ENCODE measurements at places on chromosomes 16 and 17.

GRCh38 chr17:9805769-9806168, 14.4 kb upstream of the DHRS7C start:
- DNase-seq = no peak

GRCh38 chr17:32174889-32175288, 32.6 kb downstream of the RHOT1 start:
- no peak for DNase-seq

DNA sequence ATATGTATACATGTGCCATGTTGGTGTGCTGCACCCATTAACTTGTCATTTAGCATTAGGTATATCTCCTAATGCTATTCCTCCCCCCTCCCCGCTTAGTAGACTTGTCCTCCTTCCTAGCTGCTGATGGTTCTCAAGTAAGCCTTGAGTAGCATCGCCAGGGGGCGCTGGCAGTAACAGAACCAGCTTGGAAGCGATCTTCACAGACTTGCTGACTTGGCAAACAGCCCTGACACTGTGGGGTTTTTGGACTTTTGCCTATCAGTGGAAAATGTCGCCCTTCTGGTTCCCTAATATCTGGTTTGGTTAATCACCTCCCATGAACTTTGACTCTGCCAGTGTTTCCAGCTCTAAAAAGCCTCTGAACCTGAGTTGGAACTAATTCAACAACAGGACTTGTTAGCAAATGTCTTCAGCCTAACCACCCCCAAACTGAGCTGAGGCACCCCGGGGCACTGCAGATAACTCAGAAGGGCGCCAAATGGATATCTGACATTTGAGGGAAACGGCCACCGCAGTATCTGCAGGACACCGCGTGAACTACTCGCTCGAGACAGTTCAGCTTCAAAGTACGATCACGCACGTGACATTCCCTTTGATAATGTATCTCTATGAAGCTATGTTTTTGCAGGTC, 15.4 kb upstream of the SPATA32 start:
- DNase-seq = peak; percentile 90

- no peak for DNase-seq
These were observed 8.3 kb upstream of the PSMD3 start for GRCh38 chr17:39972271-39972670.

DNA sequence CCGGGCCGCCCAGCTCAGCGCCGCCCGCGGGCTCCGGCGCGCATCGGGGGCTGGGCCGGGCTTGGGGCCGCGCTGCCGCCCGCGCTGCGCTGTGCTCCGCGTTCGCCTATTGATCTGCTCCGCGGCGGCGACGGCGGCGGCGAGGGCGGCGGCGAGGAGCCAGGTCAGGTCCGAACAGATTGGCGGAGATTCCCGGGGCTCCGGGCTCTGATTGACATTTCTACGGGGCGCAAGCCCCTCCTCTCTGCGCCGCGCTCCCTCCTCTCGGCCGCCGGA, 559 bp downstream of the IRX3 start:
- DNase-seq = no peak

- no peak for DNase-seq
These were observed 79.7 kb downstream of the KSR1 start for GRCh38 chr17:27535975-27536374.

DNA sequence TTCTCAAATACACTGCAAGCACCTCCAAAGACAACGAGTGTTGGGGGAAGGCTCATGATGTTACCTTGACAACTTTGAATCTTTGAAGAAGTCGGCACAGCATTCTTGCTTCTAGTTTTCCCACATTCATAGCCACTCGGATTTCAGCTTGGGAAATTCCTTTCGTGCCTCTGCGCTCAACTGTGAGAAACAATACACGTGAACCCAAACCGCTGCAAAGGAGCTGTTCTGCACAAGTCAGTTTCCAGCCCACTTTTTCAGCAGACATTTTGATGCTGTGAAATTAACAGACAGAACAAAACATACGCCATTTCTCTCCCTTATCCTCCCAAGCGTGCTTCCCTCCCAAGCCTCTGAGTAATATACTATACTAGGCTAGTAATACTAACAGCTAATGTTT, 41.2 kb downstream of the GTF3C1 start:
- DNase-seq = no peak

GRCh38 chr17:6660805-6661463, 9.4 kb downstream of the C17orf100 start:
- no peak for DNase-seq

DNA sequence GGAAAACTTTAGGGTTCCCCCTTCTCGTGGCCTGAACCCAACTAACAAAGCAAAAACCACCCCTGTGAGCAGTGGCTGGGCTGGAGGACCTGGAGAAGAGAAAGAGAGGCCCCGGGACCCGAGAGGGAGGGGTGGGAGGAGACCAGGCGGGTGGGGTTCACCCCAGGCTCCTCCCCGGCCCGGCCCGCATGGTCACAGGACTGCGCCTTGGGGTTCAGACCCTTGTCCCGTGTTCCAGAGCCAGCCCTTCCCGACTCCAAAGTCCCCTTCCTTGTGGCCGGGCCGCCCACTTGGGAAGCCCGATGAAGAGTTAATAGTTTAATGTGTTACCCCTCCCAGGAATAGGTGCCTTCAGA, 852 bp downstream of the MARVELD3 start:
- no peak for DNase-seq

DNA sequence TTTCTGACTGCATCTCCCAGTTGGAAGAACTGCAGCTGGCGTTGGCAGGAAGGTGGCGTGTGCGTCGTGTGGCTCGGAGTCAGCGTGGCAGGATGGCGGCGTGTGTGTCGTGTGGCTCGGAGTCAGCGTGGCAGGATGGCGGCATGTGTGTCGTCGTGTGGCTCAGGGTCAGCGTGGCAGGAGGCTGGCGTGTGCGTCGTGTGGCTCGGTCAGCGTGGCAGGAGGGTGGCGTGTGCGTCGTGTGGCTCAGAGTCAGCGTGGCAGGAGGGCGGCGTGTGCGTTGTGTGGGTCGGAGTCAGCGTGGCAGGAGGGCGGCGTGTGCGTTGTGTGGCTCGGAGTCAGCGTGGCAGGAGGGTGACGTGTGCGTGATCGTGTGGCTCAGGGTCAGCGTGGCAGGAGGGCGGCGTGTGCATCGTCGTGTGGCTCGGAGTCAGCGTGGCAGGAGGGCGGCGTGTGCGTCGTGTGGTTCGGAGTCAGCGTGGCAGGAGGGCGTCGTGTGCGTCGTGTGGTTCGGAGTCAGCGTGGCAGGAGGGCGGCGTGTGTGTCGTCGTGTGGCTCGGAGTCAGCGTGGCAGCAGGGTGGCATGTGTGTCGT, 38.3 kb downstream of the ZNF750 start:
- DNase-seq = no peak
